Uterus (tissue), 4 donors: ENCODE measurements at places on chromosomes 13 and 19.

DNA sequence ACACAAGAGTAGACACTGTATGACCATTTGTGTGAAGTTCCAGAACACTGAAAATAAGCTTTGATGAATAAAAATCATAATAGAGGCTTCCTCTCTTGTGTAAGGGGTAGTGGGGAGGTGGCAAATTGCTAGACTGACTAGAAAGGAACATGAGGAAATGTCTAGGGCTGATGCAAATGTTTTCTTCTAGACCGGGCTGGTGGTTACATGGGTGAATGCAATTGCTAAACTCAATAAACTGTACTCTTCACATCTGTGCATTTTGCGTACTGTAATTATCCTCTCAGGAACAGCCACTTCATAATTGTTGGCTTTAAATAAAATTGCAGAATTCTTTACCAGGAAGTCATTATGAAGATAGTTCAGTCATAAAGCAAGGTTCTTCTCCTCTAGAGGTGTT is 5.2 kb upstream of the KBTBD7 start:
- no peak overlapping the region for H3K4me3 ChIP-seq
- no peak overlapping the region for H3K27ac ChIP-seq
- no peaks in the 10 kb centered on the region for H3K27me3 ChIP-seq
- H3K36me3 ChIP-seq: no peaks in the 10 kb centered on the region
- H3K4me1 ChIP-seq: no peaks in the 10 kb centered on the region

GRCh38 chr19:10510301-10510802 is 6.9 kb downstream of the S1PR5 start:
- no peaks in the 10 kb centered on the region for H3K36me3 ChIP-seq
- H3K27me3 ChIP-seq: peaks cover 14% of the 10 kb centered on the region
- DNase-seq: no peak
- no peak overlapping the region for H3K27ac ChIP-seq

GRCh38 chr13:83286737-83287136 is 595.5 kb downstream of the SLITRK1 start:
- DNase-seq: no peak
- H3K27ac ChIP-seq: no peak overlapping the region
- H3K27me3 ChIP-seq: no peaks in the 10 kb centered on the region
- H3K4me3 ChIP-seq: no peak overlapping the region
- no peaks in the 10 kb centered on the region for H3K4me1 ChIP-seq

DNA sequence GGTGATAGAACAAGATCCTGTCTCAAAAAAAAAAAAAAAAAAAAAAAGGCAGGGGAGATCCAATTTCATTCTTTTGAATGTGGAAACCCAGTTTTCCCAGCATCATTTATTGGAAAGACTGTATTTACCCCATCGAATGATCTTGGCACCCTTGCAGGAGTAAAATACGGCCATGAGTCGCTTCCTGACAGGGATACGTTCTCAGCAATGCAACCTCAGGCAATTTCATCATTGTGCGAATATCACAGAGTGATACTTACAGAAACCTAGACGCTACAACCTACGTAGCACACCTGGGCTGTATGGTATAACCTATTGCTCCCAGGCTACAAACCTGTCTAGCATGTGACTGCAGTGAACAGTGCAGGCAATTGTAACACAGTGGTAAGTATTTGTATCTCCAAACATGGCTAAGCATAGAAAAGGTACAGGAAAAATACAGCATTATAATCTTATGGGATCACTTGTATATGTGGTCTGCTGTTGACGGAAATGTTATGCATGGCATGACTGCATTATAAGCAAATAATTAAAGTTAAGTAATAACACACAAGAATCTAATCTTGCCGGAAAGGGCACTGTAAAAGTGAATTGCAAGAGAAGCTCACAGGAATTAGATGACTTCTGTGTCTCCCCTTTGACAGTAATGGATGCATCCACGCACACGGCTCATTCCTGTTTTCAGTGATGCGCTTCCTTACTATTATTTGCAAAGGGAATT is 24.1 kb downstream of the RFX2 start:
- DNase-seq: no peak
- no peaks in the 10 kb centered on the region for H3K4me1 ChIP-seq
- no peak overlapping the region for H3K4me3 ChIP-seq
- H3K27me3 ChIP-seq: no peaks in the 10 kb centered on the region
- peak overlapping the region; percentile 84 for H3K27ac ChIP-seq
- H3K36me3 ChIP-seq: no peaks in the 10 kb centered on the region

DNA sequence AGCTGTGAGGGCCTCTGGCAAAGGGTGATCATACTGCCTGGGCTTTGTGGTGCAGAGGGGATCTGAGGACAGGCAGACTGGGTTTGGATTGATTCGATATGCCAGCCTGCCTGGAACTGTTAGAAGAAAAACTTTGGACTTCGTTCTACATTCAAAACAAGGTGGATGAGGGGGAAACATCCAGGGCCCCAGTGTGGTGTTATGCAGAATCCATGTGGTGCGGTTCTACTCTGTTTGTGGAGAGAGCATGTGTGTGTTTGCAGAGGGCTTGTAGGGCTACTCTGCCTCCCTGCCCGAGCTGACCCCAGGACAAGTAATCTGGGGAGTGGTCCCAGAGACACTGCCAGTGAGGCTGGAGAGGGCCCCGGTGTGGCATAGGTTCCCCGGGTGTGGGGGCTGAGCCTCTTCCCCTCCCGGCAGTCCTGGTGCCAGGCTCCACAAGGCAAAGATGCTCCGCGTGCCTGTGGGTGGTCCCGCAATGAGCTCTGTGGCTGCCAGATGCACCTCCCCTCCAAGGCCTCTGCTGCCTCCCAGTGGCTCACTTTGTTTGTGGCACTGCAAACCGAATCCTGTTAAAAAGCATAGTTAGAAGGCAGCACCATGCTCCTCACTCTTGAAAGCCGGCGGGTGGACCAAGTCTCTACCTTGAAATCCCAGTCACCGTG is 22.3 kb upstream of the TFDP1 start:
- H3K36me3 ChIP-seq: no peaks in the 10 kb centered on the region
- H3K4me3 ChIP-seq: no peak overlapping the region
- H3K27ac ChIP-seq: no peak overlapping the region
- no peaks in the 10 kb centered on the region for H3K4me1 ChIP-seq

- H3K4me3 ChIP-seq: no peak within 1 kb of the TSS
- H3K27ac ChIP-seq: no peak within 1 kb of the TSS
- no peak for DNase-seq
- no peaks in the 10 kb centered on the region for H3K36me3 ChIP-seq
Observed at GRCh38 chr19:53962887-53963431, at the start of gene CACNG8. Gene CACNG8, plus strand, starts transcription at chr19:53962937.

GRCh38 chr19:15223649-15224361 is 8.4 kb downstream of the EPHX3 start:
- H3K36me3 ChIP-seq: no peaks in the 10 kb centered on the region
- H3K27me3 ChIP-seq: no peaks in the 10 kb centered on the region
- no peaks in the 10 kb centered on the region for H3K4me1 ChIP-seq
- peak overlapping the region; percentile 52 for H3K4me3 ChIP-seq

GRCh38 chr13:28058866-28059613 is 41.3 kb downstream of the FLT3 start:
- H3K4me1 ChIP-seq: no peaks in the 10 kb centered on the region
- no peak overlapping the region for H3K4me3 ChIP-seq
- DNase-seq: no peak
- H3K27me3 ChIP-seq: no peaks in the 10 kb centered on the region
- no peak overlapping the region for H3K27ac ChIP-seq

- DNase-seq: no peak
- no peaks in the 10 kb centered on the region for H3K36me3 ChIP-seq
- H3K27me3 ChIP-seq: no peaks in the 10 kb centered on the region
- no peak overlapping the region for H3K4me3 ChIP-seq
- peak overlapping the region; percentile 98 for H3K27ac ChIP-seq
- H3K4me1 ChIP-seq: peaks cover 53% of the 10 kb centered on the region
Observed at GRCh38 chr19:38656171-38656981, 8.9 kb downstream of the ACTN4 start.

DNA sequence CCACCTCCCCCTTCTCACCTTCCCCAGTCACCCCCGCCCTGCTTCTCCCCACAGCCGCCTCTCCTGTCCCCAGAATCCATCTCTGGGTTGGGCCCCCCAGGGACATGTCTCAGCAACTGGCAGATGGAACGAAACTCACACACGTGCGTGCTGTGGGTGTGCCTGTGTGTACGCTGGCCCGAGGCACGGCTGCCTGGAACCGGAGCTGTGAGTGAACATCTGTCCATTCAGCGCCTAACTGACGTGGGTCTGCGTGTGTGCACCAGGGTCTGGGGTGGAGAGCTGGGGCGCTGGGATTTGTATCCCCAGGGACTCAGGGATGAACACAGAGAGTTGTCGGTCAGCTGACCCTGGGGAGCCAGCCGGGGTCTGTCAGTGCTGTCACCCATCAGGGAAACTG is 752 bp upstream of the HAS1 start:
- H3K4me3 ChIP-seq: no peak overlapping the region
- no peaks in the 10 kb centered on the region for H3K4me1 ChIP-seq
- no peak for DNase-seq
- peaks cover 16% of the 10 kb centered on the region for H3K27me3 ChIP-seq

DNA sequence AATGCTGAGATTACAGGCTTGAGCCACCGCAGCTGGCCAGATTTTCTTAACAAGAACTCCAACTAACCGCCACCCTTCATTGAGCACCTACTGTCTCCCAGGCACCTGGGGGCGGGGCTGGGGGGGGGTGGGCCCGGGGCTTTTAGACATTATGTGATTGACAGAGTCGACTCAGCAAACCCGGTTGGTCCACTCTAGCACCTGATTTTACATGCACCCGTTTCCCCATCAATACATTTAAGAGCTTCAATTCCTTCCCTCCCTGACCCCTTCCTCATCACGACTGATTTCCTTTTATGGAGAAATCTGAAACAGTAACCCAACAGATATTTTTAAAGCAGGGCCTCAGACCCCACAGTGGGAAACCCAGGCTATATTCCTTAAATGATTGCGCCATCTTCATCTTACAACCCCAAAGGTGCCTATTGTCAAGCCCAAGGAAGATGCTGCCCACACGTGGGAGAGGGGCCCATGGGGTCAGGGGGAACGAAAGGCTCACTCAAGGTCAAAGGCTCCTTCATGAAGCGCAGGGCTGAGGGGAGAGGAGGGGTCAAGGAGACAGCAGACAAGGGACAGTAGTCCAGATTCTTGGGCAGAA is 1.8 kb downstream of the INSR start:
- H3K27me3 ChIP-seq: no peaks in the 10 kb centered on the region
- DNase-seq: peak; percentile 24
- H3K4me1 ChIP-seq: no peaks in the 10 kb centered on the region
- H3K27ac ChIP-seq: peak overlapping the region; percentile 96

- peak overlapping the region; percentile 18 for H3K27ac ChIP-seq
- no peak overlapping the region for H3K4me3 ChIP-seq
- H3K4me1 ChIP-seq: no peaks in the 10 kb centered on the region
Observed at GRCh38 chr13:43686557-43686956, 100.2 kb downstream of the ENOX1 start.

- no peak overlapping the region for H3K4me3 ChIP-seq
- H3K27ac ChIP-seq: no peak overlapping the region
- no peaks in the 10 kb centered on the region for H3K27me3 ChIP-seq
- H3K36me3 ChIP-seq: no peaks in the 10 kb centered on the region
Observed at GRCh38 chr13:30179597-30180276, 127.6 kb downstream of the KATNAL1 start.

- peak; percentile 28 for DNase-seq
- peak overlapping the region; percentile 49 for H3K4me3 ChIP-seq
- peak overlapping the region; percentile 39 for H3K27ac ChIP-seq
- H3K36me3 ChIP-seq: no peaks in the 10 kb centered on the region
- H3K27me3 ChIP-seq: no peaks in the 10 kb centered on the region
Observed at GRCh38 chr19:52536448-52536800, 9.0 kb downstream of the ZNF808 start.

DNA sequence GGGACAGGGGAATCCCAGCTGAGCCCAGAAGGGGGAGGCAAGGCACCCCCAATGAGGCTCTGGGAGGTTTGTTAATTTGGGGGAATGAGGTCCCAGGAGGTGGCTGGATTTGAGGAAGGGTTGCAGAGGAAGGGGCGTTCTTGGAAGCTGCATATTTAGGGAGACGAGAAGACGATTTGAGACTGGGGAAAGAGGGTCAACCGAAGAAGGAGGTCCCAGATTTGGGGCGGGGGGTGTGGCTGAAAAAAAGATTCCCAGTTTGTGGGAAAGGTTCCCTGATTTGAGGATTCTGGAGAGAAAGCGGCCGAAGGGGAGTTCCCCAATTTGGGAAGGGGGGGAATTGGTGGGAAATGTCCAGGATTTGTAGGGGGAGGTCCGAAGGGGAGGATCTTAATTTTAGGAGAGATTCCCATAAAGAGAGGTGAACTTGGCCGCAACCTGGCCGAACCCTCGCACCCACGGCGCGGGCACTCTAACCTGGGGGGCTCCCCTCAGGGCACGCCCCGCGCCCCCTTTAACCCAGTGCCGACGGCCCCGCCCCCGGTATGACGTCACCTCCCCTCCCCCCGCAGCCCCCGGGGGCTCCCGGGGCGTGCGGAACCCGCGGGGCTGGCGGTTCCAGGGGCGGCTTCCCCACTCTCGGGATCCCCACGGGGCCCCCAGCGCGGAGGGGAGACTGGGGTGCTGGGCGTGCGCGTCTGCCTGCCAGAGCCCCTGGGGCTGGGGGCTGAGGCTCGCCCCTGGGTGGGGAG is 1.2 kb downstream of the PTPRS start:
- H3K27me3 ChIP-seq: peaks cover 11% of the 10 kb centered on the region
- H3K27ac ChIP-seq: no peak overlapping the region
- H3K4me1 ChIP-seq: peaks cover 7% of the 10 kb centered on the region
- DNase-seq: no peak
- H3K36me3 ChIP-seq: no peaks in the 10 kb centered on the region
- peak overlapping the region; percentile 25 for H3K4me3 ChIP-seq

DNA sequence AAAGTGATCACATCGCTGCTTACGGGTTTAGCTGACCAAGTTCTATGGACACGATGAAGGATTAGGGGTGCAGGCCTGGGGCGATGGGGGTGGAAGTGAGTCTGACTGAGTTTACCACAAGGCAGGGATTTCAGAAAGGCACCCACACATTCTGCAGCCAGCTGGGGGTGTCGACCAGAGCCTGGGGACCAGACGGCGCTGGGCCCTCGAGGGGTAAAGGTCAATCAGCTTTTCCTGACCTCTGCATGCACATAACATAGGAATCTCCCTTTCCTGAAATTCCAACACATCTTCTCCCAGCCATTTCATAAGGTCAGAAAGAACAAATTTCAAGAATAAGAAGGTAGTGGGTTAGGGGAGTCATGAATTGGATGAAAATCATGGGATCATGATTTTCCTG is 92.0 kb downstream of the ZNF536 start:
- no peak overlapping the region for H3K27ac ChIP-seq
- no peak overlapping the region for H3K4me3 ChIP-seq
- H3K36me3 ChIP-seq: no peaks in the 10 kb centered on the region

DNA sequence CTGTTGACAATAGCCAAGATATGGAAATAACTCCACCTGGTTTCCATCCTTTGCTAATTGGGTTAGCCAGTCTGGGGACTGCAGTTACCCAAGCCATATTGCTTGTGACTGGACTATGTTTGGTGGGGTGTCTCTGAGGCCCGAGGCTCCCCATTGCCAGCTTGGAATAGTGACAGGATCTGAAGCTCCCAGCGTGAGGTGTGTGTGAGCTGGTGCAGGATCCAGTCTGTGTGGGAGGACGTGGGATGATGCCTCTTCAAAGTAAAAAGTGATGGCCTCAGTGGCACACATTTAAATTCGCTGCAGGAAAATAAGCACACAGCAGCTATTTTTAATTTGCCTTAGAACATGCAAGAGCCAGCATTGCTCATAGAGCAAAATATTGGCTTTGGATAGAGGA is 75.0 kb downstream of the TEX26 start:
- H3K27ac ChIP-seq: no peak overlapping the region
- no peaks in the 10 kb centered on the region for H3K27me3 ChIP-seq
- no peak for DNase-seq
- no peak overlapping the region for H3K4me3 ChIP-seq
- no peaks in the 10 kb centered on the region for H3K36me3 ChIP-seq

GRCh38 chr19:49592486-49593232 is 1.7 kb downstream of the PRR12 start:
- no peaks in the 10 kb centered on the region for H3K27me3 ChIP-seq
- no peaks in the 10 kb centered on the region for H3K36me3 ChIP-seq
- peaks cover 9% of the 10 kb centered on the region for H3K4me1 ChIP-seq
- H3K4me3 ChIP-seq: peak overlapping the region; percentile 71
- no peak for DNase-seq
- peak overlapping the region; percentile 91 for H3K27ac ChIP-seq
